Stimulated activated CD8-positive, alpha-beta memory T cell treated with anti-CD3 and anti-CD28 coated beads, Interleukin-2, amount 100 ng/mL, for 48 hours (primary cell): ENCODE measurements at places on chromosomes 5 and 9.

GRCh38 chr5:56851258-56851941 is 36.1 kb downstream of the MAP3K1 start:
- DNase-seq: no peak

- no peak for DNase-seq
These were observed 64.4 kb downstream of the PIK3R1 start for GRCh38 chr5:68279984-68280383.

- DNase-seq: no peak
These were observed 11.0 kb downstream of the SNAPC3 start for GRCh38 chr9:15433661-15434060.

GRCh38 chr5:158422653-158423515 is 563.9 kb upstream of the CLINT1 start:
- no peak for DNase-seq

GRCh38 chr5:89374144-89374784 is 491.3 kb upstream of the MEF2C start:
- DNase-seq: no peak

DNA sequence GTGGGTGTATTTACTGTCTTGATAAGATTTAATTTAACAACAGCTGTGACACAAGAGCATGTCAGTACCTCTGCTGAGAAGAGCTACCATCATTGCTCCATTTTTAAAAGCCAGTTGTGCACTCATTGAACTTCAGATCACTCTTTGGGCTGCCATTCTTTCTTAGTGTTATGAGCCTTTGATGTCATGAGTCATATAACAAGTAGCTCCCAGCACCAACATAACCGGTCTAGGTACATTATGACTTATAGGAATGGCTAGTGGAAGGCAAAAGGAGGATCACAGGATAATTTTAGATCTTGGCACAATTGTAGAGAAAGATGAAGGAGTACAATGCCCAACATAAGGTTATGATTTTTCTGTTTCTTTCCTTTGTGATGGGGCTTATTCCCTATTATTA is 170.8 kb upstream of the FBN2 start:
- DNase-seq: no peak

DNA sequence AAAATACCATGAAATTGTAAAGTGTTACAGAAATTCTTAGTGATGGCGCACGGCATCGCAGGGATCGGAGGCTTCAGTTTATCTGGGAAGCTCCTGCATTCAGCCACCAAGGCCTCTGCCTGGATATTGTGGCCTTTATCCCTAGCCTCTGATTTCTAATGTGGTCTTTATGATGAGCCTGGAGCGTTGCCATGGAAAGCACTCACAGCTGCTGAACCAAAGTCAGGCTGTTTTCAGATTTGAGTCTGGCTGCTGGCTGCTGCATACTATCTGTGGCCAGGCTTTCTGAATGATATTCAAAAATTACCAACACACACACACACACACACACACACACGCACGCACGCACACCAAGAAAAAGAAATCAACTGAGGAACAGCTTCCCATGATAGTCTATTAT is 101.1 kb upstream of the ZNF366 start:
- DNase-seq: no peak

DNA sequence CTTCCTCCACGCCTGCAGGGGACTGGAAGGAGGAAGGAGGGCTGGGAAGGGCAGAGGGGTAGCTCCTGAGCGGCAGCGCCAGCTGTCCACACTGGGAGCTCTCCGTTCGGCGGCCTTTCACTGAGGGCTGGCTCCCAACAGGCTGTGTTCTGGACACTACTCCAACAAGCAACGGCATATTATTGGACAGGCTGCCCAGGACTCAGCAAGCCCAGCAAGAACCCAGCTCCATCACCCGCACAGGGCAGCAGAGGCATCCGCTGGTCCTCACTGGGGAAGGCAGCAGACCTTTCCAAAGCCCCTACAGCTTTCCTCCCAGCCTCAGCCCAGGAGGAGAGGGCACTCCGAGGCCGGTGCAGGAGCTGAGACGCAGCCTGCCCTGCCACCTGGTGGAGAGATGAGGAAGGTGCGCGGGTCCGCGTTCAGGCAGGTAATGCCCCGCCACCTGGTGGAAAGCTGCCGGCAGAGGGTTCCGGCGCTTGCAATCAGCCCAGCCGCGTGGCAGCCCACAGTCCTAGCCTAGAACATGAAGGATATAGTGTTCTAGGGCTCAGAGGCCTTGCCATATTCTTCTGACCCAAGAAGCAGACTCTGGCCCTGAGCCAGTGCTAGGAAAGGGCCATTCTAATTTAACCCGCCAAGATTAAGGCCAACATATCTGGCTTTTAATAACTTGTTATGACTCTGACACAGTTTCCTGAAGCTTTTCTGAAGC is 74.4 kb downstream of the NRG2 start:
- peak; percentile 84 for DNase-seq

GRCh38 chr9:14215614-14216013 is 98.3 kb downstream of the NFIB start:
- no peak for DNase-seq

- no peak for DNase-seq
These were observed 203.9 kb downstream of the PLK2 start for GRCh38 chr5:58255970-58256369.

- DNase-seq: no peak
These were observed 17.8 kb downstream of the BRD3 start for GRCh38 chr9:134049772-134050588.

GRCh38 chr5:176183321-176184074 is 54.7 kb upstream of the SIMC1 start:
- DNase-seq: no peak

DNA sequence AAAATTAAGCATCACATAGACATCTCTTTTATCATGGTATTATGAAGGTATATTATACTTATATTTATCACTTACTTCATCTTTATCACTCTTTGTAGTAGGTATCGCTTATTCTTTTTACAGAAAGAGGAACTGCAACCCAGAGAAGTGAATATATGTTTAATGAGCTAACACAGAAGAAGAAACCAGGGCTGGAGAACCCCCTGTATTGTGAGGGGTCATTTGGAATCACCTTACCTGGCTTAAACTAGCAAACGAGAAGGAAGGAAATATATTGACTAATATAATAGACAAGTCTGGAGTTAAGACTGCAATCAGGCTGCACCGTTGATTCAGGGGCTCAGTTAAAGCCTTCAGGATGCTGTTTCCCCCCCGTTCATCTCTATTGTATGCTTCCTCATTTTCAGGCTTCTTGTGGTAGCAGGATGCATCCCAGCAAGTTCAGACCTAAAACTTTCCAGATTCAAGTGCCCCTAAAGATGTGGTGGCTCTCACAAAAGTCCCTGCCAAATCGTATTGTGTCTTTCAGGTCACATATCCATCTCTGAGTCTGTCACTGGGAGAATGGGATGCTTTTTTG is 146.4 kb downstream of the GCNT1 start:
- no peak for DNase-seq

DNA sequence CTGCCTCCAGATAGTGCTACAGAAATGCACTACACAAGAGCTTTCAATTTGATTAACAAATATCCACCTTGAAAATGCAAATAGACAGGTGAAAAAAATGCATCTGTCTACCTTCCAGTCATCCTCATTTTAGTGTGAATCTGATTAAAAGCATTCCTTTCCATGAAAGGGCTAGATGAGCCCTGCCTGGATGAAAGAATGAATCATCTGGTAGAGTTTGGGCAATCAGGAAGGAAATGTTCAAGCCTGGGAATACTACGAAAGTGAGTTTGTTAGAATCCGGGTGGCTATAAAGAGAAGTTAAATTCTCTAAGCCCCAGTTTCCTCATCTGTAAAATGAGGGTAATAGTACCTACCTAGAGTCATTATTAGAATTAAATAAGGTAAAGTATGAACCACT is 142.6 kb downstream of the FAM114A2 start:
- no peak for DNase-seq

DNA sequence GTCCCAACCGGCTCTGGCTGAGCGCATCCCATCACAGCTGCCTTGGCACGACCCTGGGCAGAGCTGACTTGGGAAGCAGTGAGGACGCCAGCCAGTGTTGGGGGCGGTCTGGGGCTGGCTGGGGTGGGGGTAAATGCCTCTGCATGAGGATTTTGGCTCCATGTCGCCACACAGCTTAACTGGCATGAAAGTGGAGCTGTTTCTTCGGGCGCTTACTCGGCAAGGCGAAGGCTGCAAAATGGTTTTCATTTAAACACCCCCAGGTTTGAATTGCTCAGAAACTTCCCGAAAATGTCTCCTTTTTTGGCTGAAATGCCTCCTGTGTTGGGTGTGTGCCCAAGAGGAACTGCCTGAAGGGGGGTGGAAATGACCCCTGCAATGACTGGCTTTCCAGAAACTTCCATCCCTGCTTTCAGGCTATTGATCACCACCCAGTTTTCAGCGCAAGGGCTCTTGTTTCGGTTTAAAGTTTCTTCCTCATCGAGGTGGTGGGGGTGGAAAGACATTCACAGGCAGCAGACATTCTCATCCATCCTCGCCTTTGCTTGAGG is 38.3 kb downstream of the PTGES start:
- DNase-seq: no peak

DNA sequence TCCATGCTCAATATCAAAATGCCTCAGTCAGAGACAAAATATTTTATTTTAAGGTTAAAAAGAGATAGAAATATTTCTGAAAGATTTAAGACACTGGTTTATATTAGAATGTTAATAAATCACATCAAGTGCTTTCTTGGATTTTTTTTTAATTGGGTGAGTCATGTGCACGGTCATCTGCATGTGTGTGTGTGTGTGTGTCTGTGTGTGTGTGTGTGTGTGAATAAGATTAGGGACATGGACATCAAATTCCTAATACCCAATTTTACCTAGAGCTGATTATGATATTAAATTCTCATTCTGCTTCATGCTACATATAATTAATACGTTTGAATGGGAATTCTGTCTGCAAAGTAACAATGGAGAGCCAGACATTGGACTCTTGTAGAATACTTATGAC is 122.9 kb downstream of the BASP1 start:
- no peak for DNase-seq

GRCh38 chr5:180069589-180070247 is 1.8 kb downstream of the RNF130 start:
- no peak for DNase-seq

GRCh38 chr9:125674981-125675973 is 31.7 kb downstream of the MAPKAP1 start:
- DNase-seq: no peak

DNA sequence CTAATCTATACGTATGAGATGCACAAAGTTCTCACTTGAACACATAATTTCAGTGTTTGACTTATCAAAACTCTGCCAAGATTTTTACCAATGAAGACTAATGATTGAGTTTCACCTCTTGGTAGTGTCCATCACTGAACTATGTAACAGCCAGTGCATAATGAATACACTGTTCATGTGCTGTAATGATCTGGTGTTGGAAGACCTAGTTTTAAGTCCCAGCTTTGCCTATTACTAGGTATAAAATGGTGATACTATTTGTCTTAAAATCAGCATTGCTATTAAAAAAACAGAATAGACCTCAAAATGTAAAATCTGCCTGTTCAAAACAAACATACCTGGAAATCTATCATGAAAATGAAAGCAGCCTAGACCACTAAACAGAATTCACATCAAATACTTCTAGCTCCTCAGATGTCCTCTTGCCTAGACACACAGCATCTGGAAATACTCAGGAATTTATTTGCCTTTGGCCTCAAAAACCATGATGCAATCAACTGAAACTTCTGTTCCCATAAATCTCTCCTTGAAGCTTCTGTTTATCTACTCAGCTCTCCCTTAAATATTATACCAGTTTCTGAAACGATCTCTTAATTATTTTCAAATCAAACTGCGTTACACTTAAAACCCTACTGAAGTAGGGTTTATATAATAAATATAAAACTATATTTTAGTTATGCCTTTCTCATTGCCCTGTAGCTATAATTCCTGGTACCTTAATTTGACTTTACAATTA is 38.1 kb downstream of the MRPS27 start:
- no peak for DNase-seq

GRCh38 chr5:135239453-135240282 is 159.4 kb downstream of the MACROH2A1 start:
- DNase-seq: no peak

GRCh38 chr5:172758834-172759149 is 12.2 kb downstream of the DUSP1 start:
- no peak for DNase-seq

GRCh38 chr5:81425569-81425968 is 31.6 kb upstream of the ACOT12 start:
- no peak for DNase-seq

GRCh38 chr5:146042628-146043279 is 62.6 kb downstream of the PLAC8L1 start:
- no peak for DNase-seq

DNA sequence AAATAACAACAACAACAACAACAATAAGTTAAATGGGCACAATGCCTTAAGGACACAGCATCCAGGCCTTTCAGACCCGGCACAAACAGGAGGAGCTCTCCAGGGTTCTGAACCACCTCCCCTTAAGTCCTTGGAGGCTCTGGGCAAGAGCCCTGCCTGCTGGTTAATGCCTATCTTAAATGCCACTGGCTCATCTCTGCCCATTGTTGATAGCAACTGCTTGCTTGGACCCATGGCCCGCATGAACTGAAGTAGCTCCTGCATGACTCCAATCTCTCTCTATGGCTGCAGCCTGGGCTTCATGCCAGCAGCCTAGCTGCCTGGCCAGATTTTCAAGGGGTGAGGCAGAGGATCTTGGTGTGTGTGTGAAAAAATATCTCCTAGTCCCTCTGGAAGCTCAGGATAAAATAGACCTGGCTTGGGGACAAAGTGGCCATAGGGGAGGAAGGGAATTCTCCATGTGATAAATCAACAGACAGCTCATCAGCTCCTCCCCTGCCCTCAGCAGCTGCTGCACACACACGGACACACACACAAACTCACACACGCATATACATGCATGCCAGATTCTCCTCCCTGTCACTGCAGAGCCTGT is 27.4 kb downstream of the FAM219A start:
- DNase-seq: no peak

GRCh38 chr9:135662758-135663450 is at the start of gene LCN9:
LCN9 (plus strand) TSS chr9:135663309; CDS start chr9:135663322, 13 bp downstream.
- DNase-seq: no peak

- DNase-seq: no peak
These were observed 222.0 kb downstream of the EBF1 start for GRCh38 chr5:158877706-158878105.

DNA sequence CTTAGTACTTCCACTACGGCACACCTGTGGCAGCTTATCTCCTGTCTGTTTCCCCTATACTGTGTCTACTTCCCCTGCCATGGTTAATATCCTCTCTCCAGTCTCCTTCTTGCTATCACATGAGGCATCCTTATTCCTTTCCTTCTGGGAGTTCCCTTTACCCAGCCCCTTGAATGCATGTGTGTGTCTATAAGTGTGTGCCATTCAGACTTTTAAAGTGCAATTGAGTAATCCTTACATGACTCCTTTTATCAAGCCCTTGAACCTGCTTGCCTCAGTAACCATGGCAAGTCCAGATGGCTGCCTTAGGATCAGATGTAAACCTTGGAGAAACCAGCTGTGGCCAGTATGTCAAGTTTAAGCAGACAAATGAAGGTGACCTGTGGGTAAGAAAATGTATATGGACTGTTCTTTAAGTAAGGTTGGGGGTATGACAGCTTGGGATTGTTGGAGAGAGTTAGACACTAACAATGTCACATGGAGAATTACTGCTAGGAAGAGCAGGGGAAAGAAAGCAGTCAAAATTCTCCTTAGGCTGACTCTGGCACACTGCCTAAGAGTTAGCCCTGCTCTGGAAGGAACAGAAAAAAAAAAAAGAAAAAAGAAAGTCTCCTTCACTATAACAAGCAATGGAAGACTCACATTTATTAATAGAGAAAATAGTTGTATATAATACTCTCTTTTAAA is 142.1 kb downstream of the HINT1 start:
- DNase-seq: no peak
